ENCODE measurements at places on chromosomes 12 and 14.

GRCh38 chr14:90453401-90453951, 56.6 kb downstream of the CALM1 start:
- no peak for DNase-seq

DNA sequence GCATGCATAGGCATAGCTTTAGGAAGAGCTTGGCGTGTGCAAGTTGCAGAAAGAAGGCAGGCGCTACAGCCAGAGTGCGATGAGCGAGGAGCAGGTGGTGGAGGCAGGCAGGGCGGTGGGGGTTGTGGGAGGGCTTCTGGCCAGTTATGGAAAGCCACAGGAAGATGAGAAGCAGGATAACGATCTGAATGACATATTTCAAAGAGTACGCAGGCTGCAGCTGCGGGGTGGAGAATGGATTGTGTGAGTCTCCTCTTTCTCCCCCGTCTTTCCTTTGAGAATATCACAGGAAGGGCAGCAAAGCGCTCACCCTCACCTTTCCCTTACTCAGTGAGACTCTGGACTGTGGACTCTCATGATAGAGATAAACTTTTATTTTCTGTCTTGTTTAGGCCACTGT, 48.7 kb upstream of the PLXNC1 start:
- no peak for DNase-seq

GRCh38 chr14:85214471-85214870, 315.5 kb upstream of the FLRT2 start:
- no peak for DNase-seq

GRCh38 chr14:70567791-70568190, 32.7 kb downstream of the MED6 start:
- DNase-seq, result no peak

- DNase-seq, result peak; percentile 15
Observed at GRCh38 chr14:106511006-106511799, 984.8 kb downstream of the TMEM121 start.

- no peak for DNase-seq
Observed at GRCh38 chr14:21536418-21537089, 10.4 kb upstream of the SALL2 start.
